ENCODE measurements at places on chromosomes 11 and 22. TPM values are rescaled to one million over a fixed set of nuclear protein-coding genes. Genes with fewer than 3 reads are reported as not detected.

SIRT3 gene
- total RNA-seq, result 12.3 TPM

KCNQ1 gene
- total RNA-seq, result 0.83 TPM

OR8B8 gene
- not detected for total RNA-seq

WT1 gene
- not detected for total RNA-seq

FDXACB1 gene
- total RNA-seq, result 2.3 TPM
